ENCODE measurements at places on chromosomes 3 and 15.
A peak's percentile ranks its signal among the peaks of the same experiment; 100 is the strongest.

DNA sequence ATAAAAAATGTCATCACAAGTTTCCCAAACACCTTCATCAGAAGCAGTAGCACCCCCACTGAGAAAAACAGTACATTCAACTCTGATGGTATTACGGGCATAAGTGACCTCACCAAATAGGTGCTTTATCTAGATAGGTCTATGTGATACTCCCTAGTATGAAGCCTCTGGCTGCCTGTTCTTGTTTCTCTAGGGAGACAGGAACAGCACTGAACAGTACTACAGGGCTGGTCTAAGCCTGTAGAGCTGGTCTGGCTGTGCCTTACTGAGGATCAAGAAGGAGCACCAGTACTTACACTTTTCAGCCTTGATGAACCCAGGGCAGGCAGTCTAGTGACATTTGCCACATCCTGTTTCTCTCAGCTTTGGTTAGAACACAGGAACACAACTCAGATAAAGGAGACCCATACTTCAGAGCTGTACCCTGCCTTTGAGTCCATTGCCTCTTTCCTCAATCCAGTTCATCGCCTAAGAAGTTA is 35.9 kb downstream of the OXNAD1 start:
- peak; percentile 26 for DNase-seq

DNA sequence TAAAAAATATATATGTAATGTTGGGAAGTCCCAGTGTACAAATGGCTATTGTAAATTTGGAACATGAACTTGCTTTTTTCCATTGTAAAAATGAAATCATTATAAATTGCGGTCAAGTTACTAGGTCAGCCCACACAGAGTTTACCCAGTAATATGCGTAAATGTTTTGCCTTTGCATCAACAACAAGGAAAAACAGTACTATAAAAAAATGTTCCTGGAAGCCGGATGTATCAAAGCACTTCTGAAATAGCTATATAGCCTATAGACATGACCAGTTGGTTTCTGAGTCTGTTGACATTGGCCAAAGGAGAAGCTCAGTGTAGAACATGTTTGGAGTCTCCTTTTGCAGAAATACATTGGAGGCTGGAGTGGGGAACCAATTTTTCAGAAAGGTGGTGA is 23.2 kb downstream of the CTNNB1 start:
- no peak for DNase-seq

- no peak for DNase-seq
Observed at GRCh38 chr3:190089711-190090110, 31.0 kb downstream of the P3H2 start.

DNA sequence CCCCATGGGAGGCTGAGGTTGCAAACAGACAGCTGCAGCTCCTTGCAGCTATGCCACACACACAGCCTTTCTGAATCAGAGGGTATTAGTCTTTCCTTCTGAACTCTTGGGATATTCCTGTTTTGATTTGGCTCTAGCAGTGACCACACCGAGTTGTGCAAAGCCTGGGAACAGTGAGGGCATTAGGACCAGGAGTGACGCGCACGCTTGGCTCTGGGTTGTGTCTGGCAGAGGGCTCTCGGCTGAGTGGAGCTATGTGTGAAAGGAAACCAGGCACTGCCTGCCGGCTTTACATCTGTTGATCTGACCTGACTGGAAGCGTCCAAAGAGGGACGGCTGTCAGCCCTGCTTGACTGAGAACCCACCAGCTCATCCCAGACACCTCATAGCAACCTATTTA is at the start of gene GALNT15:
TSS of gene GALNT15 (plus strand) at position 292 of the 400 bp plus-strand sequence. CDS start 472 bp downstream, outside the sequence.
- no peak for DNase-seq

GRCh38 chr3:54963641-54964040 is 35.8 kb upstream of the LRTM1 start:
- no peak for DNase-seq

- DNase-seq = no peak
Observed at GRCh38 chr15:38304481-38304880, 51.8 kb downstream of the SPRED1 start.

- DNase-seq = no peak
Observed at GRCh38 chr3:190619761-190620160, 105.9 kb downstream of the IL1RAP start.

- no peak for DNase-seq
Observed at GRCh38 chr3:110180733-110181132, 843.4 kb upstream of the DPPA4 start.
